Heart right ventricle (tissue), 16 donors: ENCODE measurements at places on chromosomes 11 and 22.

DNA sequence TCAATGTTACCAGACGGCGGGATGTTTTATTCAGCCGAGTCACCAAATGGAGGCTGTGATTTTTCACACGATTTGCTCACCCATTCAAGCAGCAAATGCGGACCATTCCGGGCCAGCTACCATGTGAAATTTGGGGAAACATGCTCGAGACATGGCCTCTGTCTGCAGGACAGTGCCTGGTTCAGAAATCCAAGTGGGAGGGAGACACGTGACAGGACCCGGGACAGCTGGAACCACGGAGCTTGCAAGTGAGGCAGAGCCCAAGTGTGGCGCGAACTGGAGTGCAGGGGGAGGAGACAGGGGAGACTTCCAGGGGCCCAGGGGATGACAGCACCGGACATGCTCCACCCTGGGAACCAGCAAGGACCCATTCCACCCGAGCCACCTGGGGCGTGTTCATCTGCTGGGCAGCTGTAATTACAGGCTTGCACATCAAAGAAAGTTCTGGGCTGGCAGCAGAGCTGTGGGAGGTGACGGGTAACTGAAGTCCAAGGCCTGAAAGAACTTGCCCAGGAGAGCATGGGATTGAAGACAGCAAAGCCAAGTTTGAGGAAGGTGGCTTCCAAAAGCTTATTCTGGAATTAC is 16.5 kb downstream of the CERK start:
- no peak overlapping the region for H3K4me3 ChIP-seq
- H3K27ac ChIP-seq, result no peak overlapping the region
- peaks cover 33% of the 10 kb centered on the region for H3K4me1 ChIP-seq
- peaks cover 69% of the 10 kb centered on the region for H3K36me3 ChIP-seq

- no peaks in the 10 kb centered on the region for H3K36me3 ChIP-seq
- H3K27me3 ChIP-seq, result no peaks in the 10 kb centered on the region
- H3K4me3 ChIP-seq, result no peak overlapping the region
- no peak overlapping the region for H3K27ac ChIP-seq
- no peak for DNase-seq
- peaks cover 23% of the 10 kb centered on the region for H3K4me1 ChIP-seq
Measured at GRCh38 chr11:11430431-11430830, 77.4 kb upstream of the CSNK2A3 start.

- H3K36me3 ChIP-seq, result no peaks in the 10 kb centered on the region
- no peak for DNase-seq
- no peaks in the 10 kb centered on the region for H3K27me3 ChIP-seq
- no peak overlapping the region for H3K4me3 ChIP-seq
- H3K27ac ChIP-seq, result peak overlapping the region; percentile 96
- peaks cover 100% of the 10 kb centered on the region for H3K4me1 ChIP-seq
Measured at GRCh38 chr11:114079511-114080065, 20.1 kb downstream of the ZBTB16 start.

DNA sequence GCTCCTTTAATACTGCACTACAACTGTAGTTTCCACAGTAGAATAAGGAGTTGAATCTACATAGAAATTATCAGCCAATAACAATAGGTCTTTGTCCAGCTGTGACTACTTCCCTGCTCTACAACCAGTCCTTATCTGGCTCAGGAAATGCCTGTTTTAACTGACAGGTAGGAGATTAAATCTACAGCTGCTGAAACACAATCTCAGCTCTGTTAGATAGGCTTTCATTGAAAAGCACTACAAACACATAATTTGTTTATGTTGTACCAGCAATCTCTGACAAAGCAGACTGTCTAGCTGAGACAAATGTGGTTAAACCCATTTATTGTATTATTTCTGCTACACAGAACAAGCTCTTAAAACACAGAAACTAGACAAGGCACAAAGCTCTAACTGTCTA is 230.0 kb downstream of the SOX6 start:
- H3K27ac ChIP-seq, result no peak overlapping the region
- H3K27me3 ChIP-seq, result no peaks in the 10 kb centered on the region
- DNase-seq, result no peak
- no peaks in the 10 kb centered on the region for H3K36me3 ChIP-seq

GRCh38 chr11:117075186-117075585 is 23.0 kb downstream of the SIK3 start:
- peaks cover 57% of the 10 kb centered on the region for H3K4me1 ChIP-seq
- H3K36me3 ChIP-seq, result no peaks in the 10 kb centered on the region
- no peak overlapping the region for H3K27ac ChIP-seq
- DNase-seq, result no peak
- H3K4me3 ChIP-seq, result no peak overlapping the region

DNA sequence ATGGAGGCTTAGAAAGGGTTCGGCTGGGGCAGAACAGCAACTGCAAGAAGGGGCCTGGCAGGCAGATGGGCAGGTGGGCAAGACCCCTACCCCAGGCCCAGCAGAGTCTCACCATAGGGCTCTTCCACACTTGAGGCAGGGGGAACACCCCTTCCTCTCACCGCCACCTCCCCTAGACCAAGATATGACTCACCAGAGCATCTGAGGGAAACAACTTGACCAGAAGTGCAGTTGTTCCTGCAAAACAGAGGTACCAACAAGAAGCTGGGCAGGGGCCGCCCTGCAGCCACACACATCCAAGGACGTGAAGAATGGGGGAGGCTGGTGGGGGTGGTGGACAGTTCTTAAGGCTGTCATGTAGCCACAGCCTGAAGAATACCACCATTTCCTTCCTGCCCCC is 10.9 kb downstream of the TMPRSS5 start:
- H3K27ac ChIP-seq, result no peak overlapping the region
- H3K4me1 ChIP-seq, result no peaks in the 10 kb centered on the region
- H3K27me3 ChIP-seq, result no peaks in the 10 kb centered on the region
- H3K36me3 ChIP-seq, result no peaks in the 10 kb centered on the region
- DNase-seq, result no peak

GRCh38 chr11:3609416-3610265 is 32.2 kb downstream of the ART5 start:
- no peak overlapping the region for H3K27ac ChIP-seq
- H3K4me1 ChIP-seq, result no peaks in the 10 kb centered on the region
- H3K36me3 ChIP-seq, result no peaks in the 10 kb centered on the region
- no peak for DNase-seq
- no peak overlapping the region for H3K4me3 ChIP-seq

GRCh38 chr11:5232176-5232575 is 2.1 kb downstream of the HBD start:
- no peak overlapping the region for H3K27ac ChIP-seq
- no peak overlapping the region for H3K4me3 ChIP-seq
- H3K4me1 ChIP-seq, result no peaks in the 10 kb centered on the region
- peaks cover 14% of the 10 kb centered on the region for H3K27me3 ChIP-seq
- DNase-seq, result no peak
- H3K36me3 ChIP-seq, result no peaks in the 10 kb centered on the region
